ENCODE measurements at places on chromosomes 13 and 19.

DNA sequence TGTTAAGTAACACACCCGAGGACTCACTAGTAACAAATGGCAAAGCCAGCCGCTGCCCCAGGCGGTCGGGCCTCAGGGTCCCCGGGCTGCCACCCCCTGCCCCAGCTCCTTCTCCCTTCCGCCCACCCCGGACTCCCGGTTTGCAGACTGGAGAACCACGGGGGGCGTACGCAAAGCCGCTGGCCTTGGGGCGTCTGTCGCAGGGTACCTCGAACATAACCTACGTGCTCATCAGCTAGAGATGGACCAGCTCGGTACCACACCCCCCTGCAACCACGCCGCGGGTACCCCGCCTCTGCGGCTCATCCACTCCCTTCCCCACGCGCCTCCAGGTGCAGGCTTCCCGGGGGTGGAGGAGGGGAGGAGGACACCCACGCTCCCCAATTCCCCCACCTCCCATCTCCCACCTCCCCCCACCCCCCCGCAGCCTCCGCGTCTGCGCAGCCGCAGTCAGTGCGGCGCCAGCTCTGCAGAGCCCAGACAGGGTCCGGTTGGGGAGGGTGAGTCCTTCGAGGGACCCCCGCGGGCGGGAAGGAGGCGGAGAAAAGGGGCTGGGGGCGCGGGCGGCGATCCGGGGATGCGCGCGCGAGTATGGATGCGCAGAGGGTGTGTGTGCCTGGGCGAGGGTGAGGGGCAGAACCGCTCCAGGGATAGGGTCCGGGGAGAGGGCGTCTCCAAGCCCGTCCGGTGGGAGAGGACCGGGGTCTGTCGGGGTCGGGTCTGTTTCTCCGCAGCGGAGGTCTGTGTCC, at the start of gene SMIM17:
Gene SMIM17, plus strand, starts transcription at position 449 of the 749 bp plus-strand sequence. CDS start 2,509 bp downstream, outside the sequence.
- DNase-seq: no peak

GRCh38 chr13:77904031-77904430, 14.6 kb downstream of the EDNRB start:
- no peak for DNase-seq

DNA sequence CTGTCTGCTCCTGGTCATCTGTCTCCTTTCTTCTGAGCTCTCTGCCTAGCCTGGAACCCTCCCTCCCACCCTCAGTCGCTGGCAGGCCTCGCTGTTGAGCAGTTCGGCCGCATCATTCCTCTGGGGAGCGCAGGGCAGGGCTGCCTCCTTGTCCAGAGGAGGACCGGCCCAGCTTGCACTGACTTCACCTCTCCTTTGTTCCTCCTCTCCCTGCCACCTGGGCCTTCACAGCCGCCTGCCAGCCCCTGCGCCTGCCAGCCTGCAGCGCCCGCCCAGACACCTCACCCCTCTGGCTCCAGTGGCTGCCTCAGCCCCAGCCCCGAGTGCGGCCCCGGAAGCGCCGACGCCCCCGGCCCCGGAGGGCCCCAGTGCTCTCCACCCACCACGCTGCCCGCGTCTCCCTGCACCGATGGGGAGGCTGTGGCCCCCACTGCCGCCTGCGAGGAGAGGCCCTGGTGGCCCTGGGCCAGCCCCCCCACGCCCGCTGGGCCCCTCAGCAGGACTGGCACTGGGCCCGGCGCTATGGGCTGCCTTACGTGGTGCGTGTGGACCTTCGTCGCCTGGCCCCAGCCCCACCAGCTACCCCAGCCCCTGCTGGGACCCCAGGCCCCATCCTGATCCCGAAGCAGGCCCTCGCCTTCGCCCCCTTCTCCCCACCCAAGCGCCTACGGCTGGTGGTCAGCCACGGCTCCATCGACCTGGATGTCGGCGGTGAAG, 7.2 kb downstream of the KMT5C start:
- DNase-seq: no peak

GRCh38 chr13:44932171-44932849, 57.0 kb downstream of the NUFIP1 start:
- DNase-seq: peak; percentile 93

DNA sequence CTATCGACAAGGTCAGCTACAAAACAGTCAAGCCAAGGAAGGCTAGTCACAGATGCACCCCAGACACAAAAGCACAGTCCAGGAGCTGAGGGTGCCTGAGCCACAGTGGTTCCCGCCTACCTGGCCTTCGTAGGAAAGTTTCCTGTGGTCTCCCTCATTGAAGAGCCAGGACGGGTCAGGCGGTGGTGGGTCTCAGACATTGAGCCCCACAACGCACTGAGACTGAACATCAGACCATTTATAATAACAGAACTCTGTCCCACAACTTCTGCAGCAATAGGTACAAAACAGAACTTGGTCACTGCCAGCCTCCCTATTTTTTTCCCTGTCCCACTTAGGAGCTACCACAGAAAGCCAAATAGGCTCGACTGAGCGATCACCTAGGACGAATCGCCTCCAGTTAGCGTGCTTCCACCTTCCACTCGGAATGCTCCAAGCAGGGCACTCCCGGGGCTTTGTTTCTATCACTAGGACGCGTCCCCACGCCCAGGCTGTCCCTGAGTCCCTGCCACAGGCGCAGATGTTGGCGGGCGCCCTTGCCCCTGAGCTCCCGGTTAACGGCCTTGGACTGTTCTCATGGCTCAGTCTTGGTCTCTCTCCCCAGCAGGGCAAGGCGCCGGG, 640 bp upstream of the ZNF544 start:
- DNase-seq: no peak

DNA sequence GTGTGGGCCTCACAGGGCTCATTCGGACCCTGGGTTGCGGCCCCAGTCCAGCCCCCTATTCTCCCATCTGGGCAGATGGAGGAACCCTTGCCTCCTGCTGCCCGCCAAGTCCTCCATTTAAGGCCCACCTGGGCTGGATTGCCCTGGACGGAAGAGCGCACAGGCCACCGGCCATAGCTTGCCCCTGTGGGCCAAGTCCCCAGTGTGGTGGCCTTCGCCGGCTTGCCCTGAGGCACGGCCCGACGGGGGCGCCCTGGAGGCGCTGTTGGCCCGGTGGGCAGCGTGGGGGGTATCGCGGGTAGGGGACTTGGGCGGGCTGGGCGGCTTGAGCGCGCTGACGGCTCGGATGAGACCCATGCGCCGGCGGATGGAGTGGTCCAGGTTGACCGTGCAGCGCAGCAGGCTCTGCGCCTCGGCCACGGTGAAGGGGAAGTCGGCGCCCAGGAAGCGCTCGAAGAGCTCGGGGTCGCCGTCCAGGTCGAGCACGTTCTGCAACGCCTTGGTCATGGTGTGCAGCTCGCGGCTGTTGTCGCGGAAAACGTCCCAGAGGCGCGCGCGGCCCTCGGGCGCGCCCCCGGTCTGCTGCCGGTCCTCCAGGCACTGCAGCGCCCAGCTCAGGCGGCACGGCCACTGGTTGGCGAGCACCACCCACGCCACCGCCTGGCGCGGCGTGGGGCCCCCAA, 8.8 kb downstream of the NKPD1 start:
- DNase-seq: no peak

- DNase-seq: no peak
These were observed 95.1 kb upstream of the DOCK9 start for GRCh38 chr13:99072941-99073340.

DNA sequence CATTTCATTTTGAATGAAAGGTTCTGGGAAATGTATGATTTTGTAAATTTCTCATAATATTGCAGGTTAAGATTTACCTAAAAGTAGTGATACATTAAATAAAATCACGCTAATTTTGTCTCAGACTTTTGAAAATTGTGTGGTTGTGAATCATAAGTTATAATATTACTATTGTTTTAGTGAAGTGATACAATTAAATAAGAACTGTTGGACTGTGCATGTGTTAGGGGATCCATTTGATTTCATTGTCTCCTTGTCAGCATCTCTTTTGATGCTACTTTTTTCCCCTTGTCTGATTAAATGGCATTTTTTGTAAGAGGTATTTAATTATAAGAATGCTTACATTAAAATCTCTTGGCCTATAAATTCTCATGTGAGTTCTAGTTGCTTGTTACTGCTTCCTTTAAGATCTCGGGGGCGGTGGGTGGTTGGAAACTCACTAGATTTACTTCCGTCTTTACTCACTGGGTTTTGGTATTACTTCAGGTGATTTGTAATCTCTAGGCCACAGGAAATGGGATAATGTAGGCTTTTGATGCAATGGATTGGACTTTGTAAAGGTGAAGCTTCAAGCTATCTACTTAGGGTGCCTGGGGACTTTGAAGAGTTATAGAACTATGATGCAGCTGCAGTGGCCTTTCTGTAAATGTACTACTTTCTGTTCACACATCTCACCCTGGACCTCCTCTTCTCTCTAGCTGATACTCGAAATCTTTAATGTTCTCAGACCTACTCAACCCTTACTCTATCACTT, 66.5 kb downstream of the PAN3 start:
- DNase-seq: no peak

- no peak for DNase-seq
These were observed 1.1 kb downstream of the SYT3 start for GRCh38 chr19:50638600-50638999.

DNA sequence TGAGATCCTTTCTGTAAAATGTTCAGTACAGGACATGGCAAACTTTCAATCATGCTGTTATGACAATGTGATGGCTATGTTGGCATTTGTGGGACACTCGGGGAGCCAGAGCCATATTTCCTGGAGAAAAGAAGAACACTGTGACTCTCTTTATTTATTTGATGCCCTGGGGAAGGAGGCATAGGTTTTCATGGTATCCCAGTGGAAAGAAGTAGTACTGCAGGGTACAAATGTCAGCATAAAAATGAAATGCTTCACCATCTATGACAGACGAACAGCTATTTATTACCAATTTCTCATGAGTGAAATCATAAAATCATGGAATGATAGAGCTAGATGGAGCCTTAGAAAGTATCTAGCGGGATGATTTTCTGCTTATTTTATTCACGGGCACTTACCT, 217.1 kb downstream of the COL4A1 start:
- DNase-seq: no peak

- no peak for DNase-seq
These were observed 3.9 kb downstream of the GPR108 start for GRCh38 chr19:6733338-6734095.

DNA sequence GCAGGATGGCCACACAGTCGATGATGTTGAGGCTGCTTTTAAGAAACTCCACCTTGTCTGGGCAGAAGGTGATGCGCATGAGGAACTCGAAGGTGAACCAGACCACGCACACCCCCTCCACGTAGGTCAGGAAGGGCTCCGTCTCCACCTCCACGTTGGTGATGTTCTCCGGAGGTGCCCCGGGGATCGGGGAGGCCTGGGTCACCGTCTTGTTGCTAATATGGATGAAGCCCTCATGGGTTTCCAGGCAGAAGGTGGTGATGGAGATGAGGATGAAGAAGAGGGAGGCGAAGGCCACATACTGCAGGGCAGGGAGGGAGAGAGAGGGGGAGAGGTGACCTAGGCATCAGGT, 5.4 kb downstream of the KCNC3 start:
- no peak for DNase-seq

- no peak for DNase-seq
These were observed 458.4 kb downstream of the KLF12 start for GRCh38 chr13:73675821-73676220.

GRCh38 chr13:35387682-35388250, 88.7 kb downstream of the MAB21L1 start:
- no peak for DNase-seq

DNA sequence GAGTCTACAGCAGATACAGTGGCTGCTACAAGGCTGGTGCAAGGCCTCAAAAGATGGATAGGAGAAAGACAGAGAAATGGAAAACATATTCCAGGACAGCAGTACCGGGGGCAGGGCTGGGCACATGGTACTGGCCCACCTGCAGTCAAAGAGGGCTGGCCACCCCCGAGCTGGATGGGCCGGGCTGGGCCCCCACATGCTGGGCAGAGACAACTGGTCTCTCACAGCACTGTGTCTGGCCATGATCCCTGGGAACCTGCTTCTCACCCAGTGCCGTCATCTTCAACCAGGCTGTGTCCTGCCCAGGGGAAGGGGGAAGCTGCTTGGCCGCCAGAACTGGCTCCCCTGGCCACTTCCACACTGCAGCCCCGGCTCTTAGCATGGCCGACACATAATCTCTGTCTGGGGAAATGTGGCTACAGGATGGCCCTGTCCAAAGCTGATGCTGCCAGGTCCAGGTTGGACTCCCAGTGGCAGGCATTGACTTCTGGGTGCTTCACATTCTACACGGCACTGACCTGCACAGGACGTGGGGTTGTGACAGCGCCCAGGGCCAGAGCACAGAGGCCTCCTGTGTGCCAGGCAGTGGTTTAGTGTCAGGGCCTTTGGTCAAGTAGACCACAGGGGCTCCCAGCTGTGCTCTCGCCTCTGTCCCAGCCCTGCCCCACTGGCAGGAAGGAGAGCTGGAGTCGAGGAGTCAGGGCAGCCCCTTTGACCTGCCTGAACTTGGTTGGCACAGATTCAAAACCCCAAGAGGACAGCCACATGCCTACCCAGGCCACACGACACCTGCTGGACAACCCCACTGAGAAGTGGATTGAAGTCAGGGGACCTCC, 21.7 kb downstream of the PEPD start:
- DNase-seq: no peak

GRCh38 chr13:23506807-23507291, 63.4 kb upstream of the TNFRSF19 start:
- DNase-seq: peak; percentile 96

GRCh38 chr19:51565583-51565982, 5.5 kb upstream of the ZNF175 start:
- no peak for DNase-seq

- peak; percentile 90 for DNase-seq
These were observed 39.3 kb upstream of the RGCC start for GRCh38 chr13:41418027-41418426.

GRCh38 chr13:24039621-24040475, 120.7 kb upstream of the SPATA13 start:
- no peak for DNase-seq

- no peak for DNase-seq
These were observed 36.0 kb upstream of the LAMP1 start for GRCh38 chr13:113260996-113261395.

GRCh38 chr13:70908795-70909194, 800.5 kb upstream of the KLHL1 start:
- DNase-seq: no peak

DNA sequence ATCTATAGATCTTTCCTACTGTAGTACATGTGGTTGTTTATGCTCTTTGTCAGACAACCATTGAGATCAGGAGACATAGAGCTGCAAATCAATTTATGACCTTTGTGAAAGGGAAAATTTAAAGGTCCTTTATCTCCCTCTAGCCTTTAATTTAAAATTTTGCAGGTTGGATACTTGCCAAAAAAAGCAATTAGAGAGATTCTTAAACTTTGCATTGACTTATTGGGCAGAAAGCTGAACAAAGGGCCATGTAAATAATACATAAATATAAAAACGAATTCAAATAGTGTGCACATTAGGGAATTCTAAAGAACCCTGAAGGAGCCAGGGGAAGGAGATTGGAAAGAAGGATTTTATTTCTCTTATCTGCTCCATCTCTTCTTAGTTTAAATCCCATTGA, 22.0 kb upstream of the RB1 start:
- DNase-seq: no peak

All from EH (cell line).